Natural killer cell (primary cell): ENCODE measurements at places on chromosomes 2 and 18.

DNA sequence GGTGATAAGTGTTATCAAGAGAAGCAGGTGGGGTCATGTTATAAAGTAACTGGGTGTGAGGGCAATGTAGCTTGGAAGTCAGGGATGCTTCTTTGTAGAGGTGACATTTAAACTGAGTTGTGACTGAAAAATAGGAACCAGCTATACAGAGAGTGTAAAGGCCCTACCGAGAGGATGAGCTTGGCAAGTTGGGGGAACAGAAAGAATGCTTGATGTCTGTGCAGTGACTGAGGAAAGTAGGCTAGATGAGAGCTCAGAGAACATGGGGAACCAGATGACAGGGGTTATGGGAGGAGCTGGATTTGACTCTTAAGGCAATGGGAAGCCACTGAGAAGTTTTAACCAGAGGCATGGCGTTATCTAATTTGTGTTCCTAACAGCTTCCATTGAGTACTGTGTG, 115.3 kb downstream of the DOCK10 start:
- DNase-seq, result no peak

DNA sequence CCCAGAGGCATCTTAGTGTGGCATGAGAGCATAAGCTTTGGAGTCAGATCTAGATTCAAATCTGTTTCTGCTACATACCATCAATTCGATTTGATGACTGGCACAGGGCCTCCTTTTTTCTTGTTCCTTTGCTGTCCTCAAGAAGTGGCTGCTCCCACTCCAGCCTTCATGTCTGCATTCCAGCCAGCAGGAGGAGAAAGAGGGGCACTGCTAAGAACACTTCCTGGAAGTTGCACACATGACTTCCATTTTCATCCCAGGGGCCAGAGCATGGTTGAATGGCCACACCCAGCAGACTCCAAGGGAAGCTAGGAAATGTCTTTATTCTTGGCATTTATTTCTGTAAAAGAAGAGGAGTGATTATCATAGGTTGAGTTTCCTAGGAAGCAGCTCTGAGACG, 50.4 kb downstream of the EML6 start:
- DNase-seq, result no peak

DNA sequence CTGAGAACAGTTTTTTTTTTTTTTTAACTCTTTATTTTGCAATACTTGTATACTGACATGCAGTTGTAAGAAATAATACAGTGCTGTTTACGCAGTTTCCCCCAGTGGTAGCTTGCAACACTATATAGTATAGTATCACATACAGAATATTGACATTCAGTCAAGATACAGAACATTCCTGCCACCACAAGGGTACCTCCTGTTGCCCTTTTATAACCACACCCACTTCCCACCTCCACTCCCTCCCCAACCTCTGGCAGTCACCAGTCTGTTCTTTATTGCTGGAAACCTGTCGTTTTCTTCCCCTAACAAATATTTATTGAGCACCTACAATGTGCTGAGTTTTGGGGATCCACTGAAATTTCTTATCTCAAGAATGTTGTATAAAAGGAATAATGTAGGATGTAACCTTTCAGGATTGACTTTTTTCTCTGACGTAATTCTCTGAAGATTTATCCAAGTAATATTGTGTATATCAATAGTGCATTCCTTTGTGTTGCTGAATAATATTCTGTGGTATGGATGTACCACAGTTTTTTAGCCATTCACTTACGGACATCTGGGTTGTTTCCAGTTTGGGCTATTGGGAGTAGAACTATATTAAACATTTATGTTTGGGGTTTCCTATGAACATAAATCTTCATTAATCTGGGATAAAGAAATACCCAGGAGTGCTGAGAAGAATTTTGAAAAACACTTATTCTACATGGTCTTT, 51.4 kb upstream of the EML6 start:
- no peak for DNase-seq

- DNase-seq, result no peak
Measured at GRCh38 chr2:205721057-205721449, 38.8 kb downstream of the NRP2 start.

- no peak for DNase-seq
Measured at GRCh38 chr2:237878321-237879057, 19.1 kb downstream of the RAMP1 start.

DNA sequence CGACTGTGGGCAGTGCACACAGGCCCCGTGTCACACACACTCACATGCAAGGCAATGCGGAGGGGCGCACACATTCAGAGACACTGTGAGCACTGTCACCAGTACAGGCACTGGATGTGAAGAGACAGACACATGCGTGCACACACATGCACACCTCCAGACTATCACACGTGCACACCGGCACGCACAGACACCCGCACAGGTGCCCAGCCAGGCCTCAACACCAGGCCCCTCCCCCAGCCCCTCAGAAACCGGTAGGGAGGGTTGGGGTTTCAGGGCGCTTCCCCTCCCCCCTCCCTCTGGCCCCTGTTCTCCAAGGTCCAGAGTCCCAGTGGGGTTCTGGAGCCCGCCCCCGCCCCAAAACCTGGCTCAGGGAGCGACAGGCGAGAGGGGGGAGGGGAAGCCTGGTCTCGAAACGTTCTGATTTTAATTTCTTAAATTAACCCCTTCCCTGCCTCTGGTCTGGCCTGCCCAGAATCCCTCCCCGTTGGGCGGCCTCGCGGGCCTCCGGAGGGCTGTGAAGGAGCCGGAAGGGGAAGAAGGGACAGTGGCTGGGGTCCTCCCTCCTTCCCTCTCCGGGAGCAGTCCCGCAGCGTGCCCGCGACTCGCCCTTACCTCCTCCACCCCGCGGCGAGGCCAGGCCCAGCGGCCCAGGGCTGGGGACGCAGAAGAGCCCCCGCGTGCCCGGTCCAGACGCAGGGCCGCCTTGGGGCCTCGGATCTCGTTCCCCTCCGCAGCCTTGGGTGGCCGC, 558 bp downstream of the FBXO41 start:
- peak; percentile 42 for DNase-seq

- DNase-seq, result no peak
Measured at GRCh38 chr2:121273116-121273515, 11.9 kb downstream of the TFCP2L1 start.

DNA sequence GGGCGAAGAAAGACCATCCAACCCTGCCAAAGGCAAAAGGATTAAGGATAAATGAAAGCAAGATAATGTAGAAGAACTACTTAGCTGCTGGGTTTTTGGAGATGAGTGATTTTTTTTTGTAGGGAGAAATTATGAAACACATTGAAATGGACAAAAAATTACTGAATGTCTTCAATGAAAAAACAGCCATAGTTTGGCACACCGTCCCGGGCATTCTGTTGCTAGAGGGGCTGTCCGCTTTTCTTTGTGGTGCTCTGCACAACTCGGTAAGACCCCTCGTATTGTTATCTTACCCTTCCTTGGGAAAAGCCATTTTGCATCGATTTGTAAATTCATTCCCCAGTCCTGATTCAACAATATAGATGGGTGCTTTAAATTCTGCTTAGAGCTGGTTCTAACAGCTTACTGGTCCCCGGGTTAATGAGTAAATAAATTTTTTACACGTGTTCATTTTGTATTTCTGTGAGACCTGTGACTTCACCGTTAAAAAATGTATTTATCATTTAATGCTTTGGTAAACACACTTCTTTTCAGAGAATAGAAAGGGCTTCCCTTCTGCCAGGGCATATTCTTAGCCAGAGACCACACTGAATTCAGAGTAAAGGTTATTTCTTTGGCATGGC, 912 bp upstream of the LAPTM4A start:
- DNase-seq, result no peak

DNA sequence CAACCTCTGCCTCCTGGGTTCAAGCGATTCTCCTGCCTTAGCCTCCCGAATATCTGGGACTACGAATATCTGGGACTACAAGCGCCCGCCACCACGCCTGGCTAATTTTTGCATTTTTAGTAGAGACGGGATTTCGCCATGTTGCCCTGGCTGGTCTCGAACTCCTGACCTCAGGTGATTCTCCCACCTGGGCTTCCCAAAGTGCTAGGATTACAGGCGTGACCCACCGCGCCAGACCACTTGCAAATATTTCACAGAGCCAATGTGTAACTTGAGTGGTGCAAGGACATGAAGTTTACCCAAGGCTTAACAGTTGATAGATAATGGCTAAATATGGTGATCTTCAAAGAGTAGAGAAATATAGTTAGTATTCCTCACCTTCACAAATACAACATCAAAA, 14.1 kb upstream of the MTIF2 start:
- DNase-seq, result no peak

GRCh38 chr2:208255557-208256106, 761 bp upstream of the IDH1 start:
- no peak for DNase-seq

DNA sequence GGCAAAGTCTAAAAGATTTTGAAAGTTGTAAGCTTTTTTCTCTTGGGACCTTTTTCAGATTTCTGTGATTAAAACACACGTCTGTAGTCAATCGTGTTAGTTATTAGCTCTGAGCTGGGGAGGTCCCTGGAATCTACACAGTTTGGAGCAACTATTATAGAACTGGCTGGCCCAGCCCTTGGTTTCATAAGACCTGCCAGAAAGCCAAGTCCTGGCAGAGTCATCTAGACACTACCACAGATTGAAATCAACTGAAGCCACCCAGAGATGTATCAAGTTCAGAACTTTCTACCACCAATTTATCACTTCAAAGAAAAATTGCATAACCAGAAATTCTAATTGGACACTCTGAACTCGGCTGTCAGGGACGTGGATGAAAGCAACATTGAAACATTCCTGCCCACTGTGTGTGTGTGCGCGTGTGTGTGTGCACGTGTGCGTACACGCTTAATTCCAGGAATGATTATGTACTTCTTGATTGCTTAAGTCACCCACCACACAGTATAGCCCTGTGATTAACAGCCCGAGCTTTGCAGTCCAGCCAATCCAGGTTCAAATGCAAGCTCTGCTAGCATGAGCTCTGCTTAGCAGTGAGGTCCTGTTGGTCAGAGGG, 126.3 kb downstream of the TPGS2 start:
- DNase-seq, result no peak

DNA sequence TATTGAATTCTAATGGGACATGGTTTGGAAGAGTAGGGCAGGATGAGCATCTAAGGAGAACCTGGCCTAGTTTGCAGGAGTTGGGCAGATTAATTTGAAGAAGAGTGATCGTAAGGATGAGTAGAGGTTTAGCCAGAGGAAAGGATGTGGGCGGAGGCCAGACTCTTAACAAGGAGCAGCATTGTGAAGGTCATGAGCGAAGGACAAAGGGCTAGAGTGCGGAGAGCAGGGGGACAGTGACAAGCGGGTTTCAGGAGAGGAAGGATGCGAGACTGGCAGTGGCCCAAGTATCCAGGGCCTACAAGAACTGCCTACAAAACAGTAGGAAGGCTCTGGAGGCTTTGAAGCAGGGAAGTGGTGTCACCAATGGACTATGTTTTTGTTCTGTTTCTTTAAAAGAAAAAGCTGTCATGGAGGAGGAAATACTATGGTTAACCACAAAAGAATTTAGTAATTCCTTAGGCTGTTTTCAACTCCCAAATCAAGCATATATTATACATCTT, 20.1 kb downstream of the SLC66A3 start:
- no peak for DNase-seq
